ENCODE measurements at places on chromosomes 7 and 10.

- DNase-seq, result no peak
Measured at GRCh38 chr10:80590585-80591125, 53.0 kb downstream of the SH2D4B start.

GRCh38 chr10:44193166-44193565 is 191.7 kb downstream of the CXCL12 start:
- no peak for DNase-seq

DNA sequence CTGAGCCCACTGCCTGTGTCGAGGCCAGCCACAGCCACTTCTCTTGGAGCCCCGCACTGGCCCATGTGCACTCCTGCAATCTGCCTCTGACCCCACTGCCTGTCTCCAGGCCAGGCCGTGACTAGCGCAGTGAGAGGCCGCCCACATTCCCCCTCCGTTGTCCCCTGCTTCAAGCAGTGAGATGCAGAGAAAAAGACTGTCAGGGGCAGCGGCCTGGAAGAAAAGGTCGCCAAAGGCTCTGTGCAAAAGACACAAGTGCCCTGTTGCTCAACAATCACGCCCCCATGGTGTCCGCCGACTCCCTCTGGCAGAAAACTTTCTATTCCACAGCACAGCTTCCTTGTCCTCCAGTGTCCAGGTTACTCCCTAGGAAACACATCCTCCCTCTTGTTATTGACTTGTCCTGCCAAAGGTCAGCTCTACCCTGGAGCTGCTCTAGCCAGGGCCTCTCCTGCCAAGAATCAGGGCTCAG is 9.9 kb downstream of the FAM131B start:
- no peak for DNase-seq

GRCh38 chr10:118520116-118520742 is 75.2 kb downstream of the PRLHR start:
- DNase-seq, result no peak

DNA sequence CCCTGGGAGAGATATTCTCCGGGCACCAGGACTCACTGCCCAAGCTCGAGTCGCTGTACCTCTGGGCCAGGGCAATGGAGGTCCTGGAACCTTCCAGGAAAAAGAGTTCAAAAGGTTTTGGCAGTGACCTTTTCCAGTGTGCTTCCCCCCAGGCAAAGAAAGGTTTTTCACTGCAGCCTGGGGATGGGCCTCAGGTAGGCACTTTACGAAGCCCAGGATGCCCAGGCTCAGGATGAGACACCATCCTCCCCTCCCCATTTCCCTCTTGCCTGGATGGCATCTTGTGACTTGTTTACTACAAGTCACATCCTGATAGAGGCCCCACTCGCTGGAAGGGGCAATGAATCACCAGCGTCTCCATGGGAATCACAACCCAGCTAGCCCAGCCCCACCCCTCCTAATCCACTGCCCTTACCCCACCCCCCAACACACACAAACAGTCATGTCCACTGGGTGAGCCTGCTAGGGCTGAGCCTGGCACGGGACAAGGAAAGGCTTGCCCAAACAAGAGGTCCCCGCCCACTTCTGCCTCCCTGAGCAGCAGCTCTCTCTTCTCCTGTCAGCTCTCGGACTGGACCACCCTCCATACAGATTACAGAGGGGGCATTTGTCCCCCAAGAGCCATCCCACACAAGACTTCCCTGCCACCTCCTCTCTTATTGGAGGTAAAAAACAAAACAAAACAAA is 93.8 kb upstream of the SMNDC1 start:
- no peak for DNase-seq

GRCh38 chr10:101573885-101574753 is 13.9 kb downstream of the POLL start:
- no peak for DNase-seq

Measured in T-helper 22 cell (primary cell).